ENCODE measurements at places on chromosomes 12 and 14.

DNA sequence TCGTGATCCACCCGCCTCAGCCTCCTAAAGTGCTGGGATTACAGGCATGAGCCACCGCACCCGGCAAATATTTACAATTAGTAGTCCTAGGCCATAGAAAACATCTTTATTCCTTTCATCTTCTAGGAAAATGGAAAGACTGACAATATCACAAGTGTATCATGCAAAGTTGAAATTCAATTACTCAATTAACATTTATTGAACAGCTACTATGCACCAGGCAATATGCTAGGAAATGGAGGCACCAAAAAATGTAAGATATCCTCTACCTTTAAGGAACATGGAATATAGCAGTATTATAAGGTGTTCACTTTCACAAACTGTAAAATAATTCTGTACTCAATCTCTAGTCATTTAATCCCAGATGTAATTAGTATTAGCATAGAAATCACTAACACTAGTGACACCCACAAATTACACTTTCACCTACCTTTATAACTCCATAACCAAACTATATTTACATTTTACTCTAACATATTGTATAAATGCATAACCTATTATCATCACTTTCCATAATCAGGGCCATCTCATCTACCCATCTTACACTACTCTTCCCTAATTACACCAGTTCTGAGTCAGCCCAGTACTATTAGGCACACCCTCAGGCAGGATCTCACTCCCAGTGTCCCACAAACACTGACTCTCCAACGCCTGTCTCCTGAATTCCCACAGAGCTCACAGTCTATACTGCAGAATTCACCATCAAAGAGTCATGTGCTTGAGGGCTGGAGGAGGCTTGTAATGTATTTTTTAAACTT is 10.4 kb downstream of the CORO1C start:
- DNase-seq, result peak; percentile 58

DNA sequence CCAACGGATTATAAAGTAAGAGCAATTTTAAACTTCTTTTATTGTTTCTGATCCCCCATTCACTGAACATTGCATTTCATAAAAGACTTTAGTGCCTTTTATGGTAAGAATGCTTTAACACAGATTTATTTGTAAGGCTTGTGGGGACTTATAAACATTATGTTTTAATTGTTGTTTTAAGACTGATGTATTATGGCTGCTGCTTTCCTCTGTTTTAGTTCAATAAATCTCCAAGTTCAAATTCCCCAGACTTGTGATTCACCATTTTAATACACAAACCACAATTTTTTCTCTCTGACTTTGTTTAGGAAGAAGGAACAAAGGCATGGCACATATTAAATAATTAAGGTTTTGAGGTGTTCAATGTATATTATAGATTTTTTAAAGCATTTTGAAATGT is 753.3 kb downstream of the SLC6A15 start:
- no peak for DNase-seq

DNA sequence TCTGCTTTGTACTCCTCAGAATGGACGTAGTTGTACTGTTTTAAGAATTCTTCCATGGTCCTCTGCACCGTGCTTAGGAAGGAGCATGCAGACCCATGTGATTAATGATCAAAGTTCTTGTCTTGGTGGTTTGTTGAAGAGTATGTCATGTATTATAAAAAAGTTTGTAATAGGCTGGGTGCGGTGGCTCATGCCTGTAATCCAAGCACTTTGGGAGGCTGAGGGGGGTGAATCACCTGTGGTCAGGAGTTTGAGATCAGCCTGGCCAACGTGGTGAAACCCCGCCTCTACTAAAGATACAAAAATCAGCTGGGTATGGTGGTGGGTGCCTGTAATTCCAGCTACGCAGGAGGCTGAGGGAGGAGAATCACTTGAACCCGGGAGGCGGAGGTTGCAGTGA is 61.8 kb upstream of the RTL1 start:
- DNase-seq, result no peak

- DNase-seq, result no peak
These were observed 3.5 kb downstream of the KRT3 start for GRCh38 chr12:52792185-52793029.

- DNase-seq, result no peak
These were observed 89.6 kb upstream of the SOX5 start for GRCh38 chr12:24039113-24039525.

DNA sequence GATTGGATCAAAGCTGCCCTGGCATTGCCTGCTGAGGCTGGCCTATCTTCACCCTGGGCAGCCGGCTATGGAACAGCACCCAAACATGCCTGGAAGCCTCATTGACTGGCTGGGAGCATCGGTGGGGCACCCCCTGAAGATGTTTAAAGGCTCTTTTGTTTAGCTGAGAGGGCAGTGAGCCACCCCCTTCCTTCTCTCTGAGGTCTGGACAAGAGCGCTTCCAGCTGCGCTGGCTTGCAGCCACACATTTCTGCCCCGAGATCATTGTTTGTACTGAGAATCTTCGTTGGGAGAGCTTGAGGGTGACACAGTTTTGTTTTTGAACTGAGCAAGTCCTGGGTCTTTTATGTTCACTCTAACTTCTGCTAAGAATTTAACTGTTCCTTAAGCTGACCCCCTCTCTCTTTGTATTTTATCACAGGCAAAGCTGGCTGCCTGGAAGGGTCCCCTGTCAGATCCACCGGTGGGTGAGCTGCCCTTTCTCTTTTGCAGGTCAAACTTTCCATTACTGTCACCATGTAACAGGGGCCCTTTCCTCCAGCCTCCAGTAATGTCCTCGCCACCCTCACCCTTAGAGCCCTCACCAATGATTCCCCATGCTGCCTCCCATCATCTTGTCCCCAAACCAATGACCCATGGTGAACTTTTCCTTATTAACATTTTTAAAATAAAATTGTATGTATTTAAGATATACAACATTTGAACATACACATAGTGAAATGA is 212.2 kb downstream of the KIF26A start:
- no peak for DNase-seq

DNA sequence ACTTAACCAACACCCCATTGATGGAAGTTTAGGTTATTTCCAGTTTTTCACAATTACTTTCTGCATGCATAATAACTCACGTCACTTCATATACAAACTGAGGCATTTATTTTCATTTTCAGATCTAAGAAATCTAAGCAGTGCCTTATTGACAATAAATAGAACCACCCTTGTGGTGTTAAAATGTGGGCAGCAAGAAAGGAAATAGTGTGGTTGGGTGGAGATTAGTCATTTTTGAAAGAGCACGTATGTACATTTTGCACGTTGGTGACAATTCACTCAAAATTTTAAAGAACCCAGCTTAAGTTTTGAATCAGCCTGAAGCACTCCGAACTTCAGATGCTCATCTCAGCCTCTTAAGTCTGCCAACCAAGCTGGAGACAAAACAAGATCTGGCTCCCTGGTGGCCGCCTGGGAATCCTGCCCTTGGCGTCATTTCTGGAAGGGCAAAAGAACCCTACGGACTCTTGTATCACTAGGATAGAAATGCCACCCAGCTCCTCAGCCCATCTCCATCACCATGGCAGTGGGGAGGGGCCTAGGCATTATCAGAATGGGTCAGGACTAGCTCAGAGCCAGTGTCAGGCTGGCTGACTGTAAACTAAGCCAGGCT is 89.5 kb upstream of the BCL2L14 start:
- no peak for DNase-seq

GRCh38 chr14:96574171-96574632 is 72.0 kb downstream of the PAPOLA start:
- DNase-seq, result no peak

Measured in AG08395 (cell line).